ENCODE measurements at places on chromosomes 11 and 22.

DNA sequence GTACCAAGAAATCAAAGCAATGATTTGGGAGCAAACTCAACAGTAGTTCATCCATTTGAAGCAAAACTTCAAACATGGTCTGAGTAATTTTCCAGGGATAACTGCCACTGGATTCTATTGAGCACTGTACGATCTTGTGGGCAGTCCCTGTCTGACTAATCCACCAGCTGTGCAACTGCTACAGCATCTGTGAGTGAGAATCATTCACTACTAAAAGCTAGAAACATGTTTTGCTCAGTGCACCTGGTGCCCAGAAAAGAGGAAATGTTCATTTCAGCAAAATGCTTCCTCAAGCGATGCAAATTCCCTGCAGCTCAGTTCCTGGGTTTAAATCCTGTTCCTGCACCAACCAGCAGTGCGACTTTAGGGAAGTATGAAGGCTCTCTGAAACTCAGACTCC lies 1077.9 kb downstream of the DLG2 start:
- DNase-seq, result no peak

DNA sequence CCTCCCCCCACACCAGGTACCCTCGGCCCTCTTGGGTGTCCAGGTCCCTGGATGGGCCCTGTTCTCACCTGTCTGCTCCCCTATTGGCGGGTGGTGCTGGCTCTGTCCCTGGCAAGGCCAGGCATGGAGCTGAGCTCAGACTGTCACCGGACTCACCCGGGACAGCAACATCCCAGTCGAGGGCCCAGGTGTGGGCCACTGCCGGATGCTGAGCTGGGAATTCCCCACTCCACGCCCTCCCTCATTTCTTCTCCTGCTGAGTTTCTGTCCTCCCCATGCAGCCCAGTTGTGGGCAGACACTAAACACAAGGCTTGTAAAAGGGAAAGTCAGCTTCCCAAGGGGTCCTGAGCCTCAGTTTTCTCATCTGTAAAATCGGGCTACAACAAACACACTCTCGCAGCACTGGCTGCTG lies 2.0 kb upstream of the AP5B1 start:
- DNase-seq, result no peak

DNA sequence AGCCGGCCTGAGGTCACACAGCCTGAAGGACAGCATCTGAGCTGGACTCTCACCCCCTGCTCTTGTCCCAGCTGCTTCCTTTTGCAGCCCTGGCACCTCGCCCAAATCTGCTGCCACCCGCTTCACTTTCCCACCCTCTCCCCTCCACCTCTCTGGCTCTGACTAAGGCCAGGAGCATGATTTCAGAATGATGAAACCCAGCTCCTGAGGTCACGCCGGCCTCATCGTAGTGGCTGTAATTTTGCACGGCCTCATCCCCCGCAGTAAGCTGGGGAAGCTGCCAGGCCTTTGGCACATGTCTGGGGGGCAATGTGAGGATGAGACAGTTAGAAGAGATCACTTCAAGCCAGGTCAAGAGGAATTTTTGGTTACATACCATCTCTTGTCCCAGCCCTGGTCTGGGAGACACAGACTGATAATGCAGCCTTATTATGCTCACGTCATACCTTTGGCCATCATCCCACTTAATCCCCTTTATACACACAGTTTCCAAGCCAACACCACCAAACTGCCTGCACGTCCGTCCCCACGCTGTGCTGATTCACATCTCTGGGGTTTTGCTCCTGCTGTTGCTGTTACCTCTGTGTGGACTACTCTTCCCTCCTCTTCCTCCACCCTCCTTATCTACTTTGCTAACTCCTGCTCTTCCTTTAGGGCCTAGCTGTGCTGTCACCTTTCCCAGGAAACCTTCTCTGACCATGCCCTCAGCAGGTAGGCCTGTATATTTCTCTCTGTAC lies 58.1 kb downstream of the CHRDL2 start:
- no peak for DNase-seq

DNA sequence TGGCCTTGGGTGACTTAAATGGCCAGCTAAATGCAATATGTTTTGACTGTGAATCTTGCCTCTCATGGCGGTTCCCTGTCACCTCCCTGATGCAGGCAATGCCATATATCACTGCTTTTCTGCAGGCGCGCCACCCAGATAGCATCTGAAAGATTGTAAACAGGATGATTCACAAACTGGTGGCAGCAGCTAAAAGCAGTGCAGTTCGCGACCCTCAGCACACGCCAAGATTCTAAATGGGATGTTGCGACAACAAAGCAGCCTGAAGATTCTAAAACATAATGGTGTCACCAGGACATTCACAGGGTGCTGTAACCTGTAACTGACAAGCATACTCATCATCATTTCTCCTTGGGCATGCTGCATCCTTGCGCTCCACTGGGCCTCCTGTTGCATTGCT lies 440.4 kb upstream of the CADM1 start:
- no peak for DNase-seq

GRCh38 chr11:131235328-131236298 lies 134.8 kb upstream of the NTM start:
- DNase-seq, result no peak

- DNase-seq, result no peak
Measured at GRCh38 chr11:17775507-17776211, 41.1 kb downstream of the KCNC1 start.

GRCh38 chr22:32684822-32685187 lies 116.7 kb upstream of the TIMP3 start:
- no peak for DNase-seq

GRCh38 chr11:73047773-73048371 lies 94.2 kb downstream of the FCHSD2 start:
- no peak for DNase-seq

GRCh38 chr11:48167380-48167779 lies 49.2 kb upstream of the OR4B1 start:
- DNase-seq, result no peak

- no peak for DNase-seq
Measured at GRCh38 chr11:39249566-39250365, 2209.7 kb downstream of the LRRC4C start.

DNA sequence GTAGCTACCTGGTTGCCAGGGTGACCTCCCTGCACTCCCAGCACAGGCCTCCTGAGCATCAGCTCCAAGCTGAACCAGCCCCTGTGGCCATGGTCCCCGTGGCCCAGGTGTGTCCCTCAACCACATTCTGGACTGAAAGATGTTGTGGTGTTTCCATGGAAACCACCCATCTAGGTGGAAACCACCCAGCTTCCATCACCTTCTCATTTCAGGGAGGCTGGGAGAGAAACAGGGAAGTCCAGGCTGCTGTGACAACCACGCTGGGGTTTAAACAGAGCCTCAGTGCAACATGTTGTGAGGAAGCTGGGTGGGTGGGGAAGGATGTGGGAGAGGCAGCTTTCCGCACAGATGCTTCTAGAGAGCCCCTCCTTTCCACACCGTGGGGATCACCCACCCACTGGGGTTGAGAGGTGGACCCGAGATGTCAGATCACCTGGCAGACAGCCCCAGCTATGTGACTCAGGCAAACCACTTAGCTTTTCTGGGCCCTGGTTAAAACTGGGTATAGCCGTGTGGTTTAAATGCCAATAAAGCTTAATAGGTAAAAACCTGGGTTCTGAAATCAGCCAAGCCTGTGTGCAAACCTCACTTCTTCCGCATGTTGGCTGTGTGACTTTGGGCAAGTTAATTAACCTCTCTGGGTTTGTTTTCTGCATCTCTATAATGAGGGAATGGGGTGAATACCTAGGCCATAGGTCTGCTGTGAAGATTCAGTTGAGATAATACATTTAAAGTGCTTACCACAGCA lies 46.4 kb downstream of the CD82 start:
- DNase-seq, result no peak

DNA sequence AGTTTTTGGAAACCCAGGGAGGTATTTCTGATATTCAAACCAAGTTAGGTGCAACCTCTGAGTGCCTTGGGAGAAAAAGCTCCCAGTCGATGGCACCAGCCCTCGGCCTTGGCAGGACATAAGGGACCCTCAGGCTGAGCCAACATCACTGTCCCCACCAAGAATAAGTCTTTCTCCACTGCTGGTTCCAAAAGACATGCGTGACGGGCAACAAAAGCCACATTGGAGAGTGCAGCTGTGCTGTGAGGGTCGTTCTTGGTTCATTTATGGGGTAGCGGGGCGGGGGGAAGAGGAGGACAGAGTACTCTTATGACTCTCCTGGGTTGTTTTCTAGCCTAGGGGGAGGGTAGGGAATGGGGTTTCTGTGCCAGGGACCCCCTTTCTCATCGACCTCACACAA lies 11.2 kb upstream of the TPCN2 start:
- DNase-seq, result no peak

DNA sequence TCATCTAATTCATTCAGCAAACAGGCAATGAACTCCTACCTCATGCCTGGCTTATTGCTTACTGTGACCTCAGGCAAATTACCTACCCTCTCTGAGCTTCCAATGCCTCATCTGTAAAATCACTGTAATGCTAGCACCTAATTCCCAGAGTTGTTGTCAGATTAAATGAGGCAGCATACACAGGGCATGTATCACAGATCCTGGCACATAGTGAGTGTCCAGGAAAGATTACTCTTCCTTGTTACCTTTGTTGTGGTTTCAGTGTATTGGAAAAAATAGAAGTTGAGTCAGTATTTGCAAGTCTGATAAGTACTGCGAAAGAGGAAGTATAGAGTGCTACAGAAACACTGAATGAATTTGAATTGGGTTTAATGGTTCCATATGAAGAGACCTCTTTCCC lies 26.4 kb upstream of the LRRC55 start:
- DNase-seq, result no peak

DNA sequence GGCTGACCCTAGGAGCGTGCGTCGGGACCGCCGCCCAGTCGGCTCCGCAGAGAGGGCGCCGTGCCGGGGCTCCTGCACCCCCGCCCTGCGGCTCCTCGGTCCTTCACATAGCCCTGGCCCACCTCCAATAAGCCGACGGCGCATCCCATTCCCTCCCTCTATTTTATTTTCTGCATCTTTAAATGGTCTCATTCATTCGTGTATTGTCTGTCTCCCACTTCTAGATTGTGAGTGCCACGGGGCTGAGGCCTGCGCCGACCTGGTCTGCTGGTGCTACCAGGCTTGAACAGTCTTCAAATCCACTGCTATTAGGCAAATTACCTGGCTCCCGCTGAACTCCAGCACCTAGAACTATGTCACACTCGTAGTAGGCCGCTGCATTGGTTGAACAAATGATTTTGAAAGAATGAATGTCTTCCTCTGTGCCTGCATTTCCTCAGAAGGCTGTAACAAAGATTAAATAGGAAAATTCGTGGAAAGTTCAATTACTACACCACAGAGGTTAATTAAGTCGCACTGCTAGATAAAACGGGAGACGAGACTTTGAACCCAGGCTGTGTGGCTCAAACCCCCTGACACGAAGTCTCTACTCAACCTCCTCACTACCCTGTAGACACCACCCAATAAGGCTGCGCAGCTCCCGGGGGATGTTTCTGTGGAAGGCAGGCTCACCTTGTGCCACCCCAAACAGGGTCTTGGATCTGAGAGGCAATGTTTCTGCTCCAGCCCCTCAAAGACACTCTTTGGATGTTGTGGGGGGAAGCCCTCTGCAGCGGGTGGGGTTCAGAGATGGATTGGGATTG lies 1.2 kb upstream of the PPP1R14B start:
- DNase-seq, result no peak

DNA sequence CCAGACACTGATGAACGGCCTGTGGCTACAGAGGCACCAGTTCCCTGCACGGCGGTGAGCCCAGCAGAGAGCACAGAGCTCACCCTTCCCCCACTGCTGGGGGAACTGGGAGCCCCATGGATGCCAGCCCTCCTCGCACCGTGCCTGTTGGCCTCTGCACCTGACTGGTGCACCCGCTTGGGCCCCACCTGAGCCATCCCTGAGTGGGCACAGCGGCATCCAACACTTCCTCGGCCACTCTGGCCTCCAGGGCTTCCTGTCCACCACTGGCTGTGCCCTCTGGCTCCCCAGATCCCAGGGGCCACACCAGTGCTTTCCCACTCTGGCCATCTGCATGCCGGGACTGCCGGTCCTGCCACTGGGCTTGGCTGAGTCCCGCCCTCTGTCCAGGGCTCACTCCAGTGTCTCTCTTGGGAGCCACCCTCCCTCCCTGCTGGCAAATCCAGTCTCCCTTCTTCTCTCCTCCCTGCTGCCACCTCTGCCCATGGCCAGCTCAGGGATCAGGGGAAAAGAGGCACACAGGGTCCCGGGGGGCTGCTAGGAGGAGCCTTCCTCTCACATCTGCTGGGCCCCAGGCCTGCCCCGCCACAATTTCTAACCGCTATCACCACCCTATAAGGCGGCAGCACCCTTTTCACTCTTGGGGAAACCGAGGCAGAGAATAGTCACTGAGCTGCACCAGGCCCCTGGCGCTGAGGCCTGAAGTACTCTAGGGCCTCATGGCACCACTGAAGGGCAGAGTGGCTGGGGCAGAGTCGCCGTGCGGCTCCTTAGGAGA lies 33.0 kb downstream of the GNB1L start:
- DNase-seq, result no peak

- DNase-seq, result no peak
Measured at GRCh38 chr22:23183061-23183698, 2.9 kb downstream of the BCR start.

- DNase-seq, result peak; percentile 72
Measured at GRCh38 chr11:66694732-66695207, 17.1 kb upstream of the RBM4B start.

DNA sequence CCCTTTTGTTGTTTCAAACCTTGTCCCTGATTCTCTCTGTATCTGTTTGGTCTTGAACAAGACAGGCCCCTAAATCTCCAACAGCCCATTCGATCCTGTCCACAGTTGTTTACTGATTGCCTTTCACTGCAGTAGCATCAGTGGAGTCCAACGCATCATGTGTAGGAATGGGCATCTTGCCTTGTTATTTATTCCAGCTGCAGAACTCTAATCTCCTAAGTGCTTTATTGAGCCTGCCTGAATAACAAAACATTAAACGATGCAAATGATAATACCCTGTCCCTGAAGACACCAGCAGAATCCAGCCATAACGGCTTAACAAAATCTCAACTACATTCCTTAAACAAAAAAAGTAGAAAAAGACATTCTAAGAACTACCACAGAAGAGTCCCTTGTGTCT lies 50.1 kb downstream of the SLC35F2 start:
- no peak for DNase-seq

- no peak for DNase-seq
Measured at GRCh38 chr11:77779935-77780334, 40.6 kb downstream of the RSF1 start.

- DNase-seq, result no peak
Measured at GRCh38 chr22:49164773-49165320, 662.8 kb downstream of the BRD1 start.

GRCh38 chr11:44083906-44084305 lies 11.6 kb upstream of the EXT2 start:
- no peak for DNase-seq

DNA sequence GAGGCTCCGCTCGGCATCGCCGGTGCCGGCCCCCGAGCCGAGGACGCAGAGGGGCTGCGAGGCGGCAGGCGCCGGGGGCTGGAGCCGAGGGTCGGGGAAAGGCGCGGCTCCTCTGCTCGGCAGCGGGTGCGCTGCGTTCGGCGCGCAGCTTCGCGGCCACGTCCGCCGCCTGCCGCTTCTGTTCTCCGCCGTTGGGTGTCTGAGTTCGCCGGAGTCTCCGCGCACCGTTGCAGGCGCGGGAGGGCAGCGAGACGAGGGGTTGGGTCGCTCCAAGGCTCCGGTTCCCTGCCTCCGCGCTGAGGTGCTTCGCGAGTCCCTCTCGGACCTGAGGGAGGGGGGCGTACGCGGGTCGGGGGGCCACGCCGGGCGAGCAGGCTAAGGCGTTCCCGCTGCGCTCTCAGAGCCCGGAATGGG lies 347 bp downstream of the MN1 start:
- no peak for DNase-seq
